ENCODE measurements at places on chromosomes 11 and 22. TPM values are rescaled to one million over a fixed set of nuclear protein-coding genes. Genes with fewer than 3 reads are reported as not detected.

CHST1 gene
- 1.5 TPM for total RNA-seq

RBM4B gene
- 14.0 TPM for total RNA-seq

TSSK2 gene
- not detected for total RNA-seq

RAG2 gene
- total RNA-seq: not detected

OPCML gene
- total RNA-seq: not detected

PATL1 gene
- total RNA-seq: 16.9 TPM

RPL27A gene
- 2,079 TPM for total RNA-seq

CCDC15 gene
- 0.83 TPM for total RNA-seq

FAM83F gene
- under 0.01 TPM for total RNA-seq

CD151 gene
- 84.4 TPM for total RNA-seq

OR4D6 gene
- total RNA-seq: not detected

OR9Q2 gene
- total RNA-seq: not detected

OR8D4 gene
- not detected for total RNA-seq
